ENCODE measurements at places on chromosomes 5 and 9. TPM values are rescaled to one million over a fixed set of nuclear protein-coding genes. Genes with fewer than 3 reads are reported as not detected.

SHROOM1 gene
- total RNA-seq, result 0.82 TPM

PCDHB9 gene
- total RNA-seq, result 4.9 TPM

IL4 gene
- total RNA-seq, result not detected

ARHGEF39 gene
- total RNA-seq, result 0.41 TPM

TAF11L13 gene
- not detected for total RNA-seq

TPPP gene
- 13.5 TPM for total RNA-seq

POLR3G gene
- total RNA-seq, result 3.3 TPM

GRIN1 gene
- total RNA-seq, result 29.8 TPM

KCNV2 gene
- not detected for total RNA-seq

HK3 gene
- 0.41 TPM for total RNA-seq

CYSRT1 gene
- total RNA-seq, result under 0.01 TPM

NR5A1 gene
- total RNA-seq, result not detected

PTGES gene
- 3.7 TPM for total RNA-seq

CRHBP gene
- 7.3 TPM for total RNA-seq

CRB2 gene
- total RNA-seq, result 2.4 TPM

LCN15 gene
- not detected for total RNA-seq

GFI1B gene
- 0.41 TPM for total RNA-seq

MSX2 gene
- 0.41 TPM for total RNA-seq

PWWP2A gene
- total RNA-seq, result 47.3 TPM

TAL2 gene
- 13.5 TPM for total RNA-seq

ANKRD33B gene
- total RNA-seq, result 1.6 TPM

DIPK1B gene
- total RNA-seq, result 26.9 TPM

MOB3B gene
- total RNA-seq, result 2.9 TPM

SLC36A3 gene
- total RNA-seq, result not detected

NUTM2F gene
- total RNA-seq, result not detected

RALGPS1 gene
- total RNA-seq, result 53.8 TPM

NREP gene
- 536 TPM for total RNA-seq

LCN12 gene
- not detected for total RNA-seq

TTC39B gene
- 4.9 TPM for total RNA-seq

SNX30 gene
- total RNA-seq, result 20.8 TPM

ARSI gene
- 0.41 TPM for total RNA-seq

NDUFS4 gene
- total RNA-seq, result 73.4 TPM
